CD4-positive, alpha-beta T cell treated with Interleukin-15 for 1 hour (primary cell): ENCODE measurements at places on chromosomes 13 and 19.

DNA sequence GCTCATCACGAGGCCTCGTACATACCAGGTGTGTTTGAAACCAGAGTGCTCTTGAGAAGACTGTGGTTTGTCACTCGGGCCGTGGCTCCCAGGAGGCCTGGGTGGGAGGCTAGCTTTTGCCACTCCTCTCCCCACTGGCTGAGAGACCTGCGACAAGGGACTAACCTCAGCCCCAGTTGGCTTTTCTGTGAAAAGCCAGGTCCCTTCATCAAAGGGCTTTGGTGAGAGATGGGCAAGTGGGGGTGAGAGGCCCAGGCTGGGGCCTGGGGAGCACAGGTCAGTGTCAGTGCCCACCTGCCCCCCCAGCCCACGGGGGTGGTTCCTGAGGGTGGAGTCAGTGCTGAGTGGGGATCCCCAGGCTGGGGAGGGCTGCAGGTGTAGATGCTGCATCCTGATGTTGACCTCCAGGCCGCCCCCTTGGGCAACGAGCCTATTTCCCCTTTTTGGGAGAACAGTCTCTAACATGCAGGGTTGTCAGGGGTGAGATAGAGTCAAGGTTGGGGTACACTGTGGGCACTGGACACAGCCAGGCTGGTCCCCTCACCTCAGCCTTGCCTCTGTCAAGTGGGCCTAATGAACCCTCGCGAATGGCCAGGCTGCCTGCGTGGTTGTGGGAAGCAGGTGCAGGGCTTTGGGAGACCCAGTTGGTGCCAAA is 661 bp downstream of the KCNJ14 start:
- no peak for DNase-seq

DNA sequence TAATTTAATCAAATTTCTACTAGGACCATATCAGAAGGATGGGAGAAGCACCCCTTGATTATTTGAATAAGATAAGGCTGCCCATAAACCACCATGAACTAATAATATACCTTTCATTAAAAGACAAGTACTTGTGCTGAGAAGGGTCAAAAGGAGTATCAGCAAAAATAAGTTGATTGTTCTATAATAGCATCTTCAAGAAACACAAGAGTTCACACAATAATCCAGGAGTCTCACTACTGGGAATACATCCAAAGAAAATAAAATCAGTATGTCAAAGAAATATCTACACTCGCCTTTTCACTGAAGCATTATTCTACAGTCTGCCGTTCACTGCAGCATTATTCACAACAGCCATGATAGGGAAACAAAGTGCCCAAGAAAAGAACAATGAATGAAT is 1310.1 kb upstream of the PCDH9 start:
- DNase-seq = no peak

DNA sequence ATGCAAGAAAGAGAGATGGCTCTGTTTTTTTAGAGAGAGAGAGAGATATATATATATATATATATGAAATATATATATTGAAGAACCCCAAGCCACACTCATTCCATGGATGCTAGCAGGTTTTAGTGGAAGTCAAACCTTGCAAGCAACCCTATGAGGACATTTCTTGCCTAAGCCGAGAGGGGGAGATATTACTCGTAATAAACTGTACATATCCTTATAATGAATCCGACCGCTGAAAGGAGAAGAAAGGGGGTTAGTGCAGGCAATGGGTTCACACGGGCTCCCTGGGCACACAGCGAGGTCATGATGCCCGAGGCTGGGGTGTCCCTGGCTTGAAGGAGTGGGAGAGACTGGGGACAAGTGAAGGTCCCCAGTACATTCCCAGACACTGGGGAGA is 78.3 kb downstream of the IER2 start:
- DNase-seq = no peak

- DNase-seq = peak; percentile 65
Measured at GRCh38 chr19:43784241-43784980, 3.6 kb upstream of the KCNN4 start.

DNA sequence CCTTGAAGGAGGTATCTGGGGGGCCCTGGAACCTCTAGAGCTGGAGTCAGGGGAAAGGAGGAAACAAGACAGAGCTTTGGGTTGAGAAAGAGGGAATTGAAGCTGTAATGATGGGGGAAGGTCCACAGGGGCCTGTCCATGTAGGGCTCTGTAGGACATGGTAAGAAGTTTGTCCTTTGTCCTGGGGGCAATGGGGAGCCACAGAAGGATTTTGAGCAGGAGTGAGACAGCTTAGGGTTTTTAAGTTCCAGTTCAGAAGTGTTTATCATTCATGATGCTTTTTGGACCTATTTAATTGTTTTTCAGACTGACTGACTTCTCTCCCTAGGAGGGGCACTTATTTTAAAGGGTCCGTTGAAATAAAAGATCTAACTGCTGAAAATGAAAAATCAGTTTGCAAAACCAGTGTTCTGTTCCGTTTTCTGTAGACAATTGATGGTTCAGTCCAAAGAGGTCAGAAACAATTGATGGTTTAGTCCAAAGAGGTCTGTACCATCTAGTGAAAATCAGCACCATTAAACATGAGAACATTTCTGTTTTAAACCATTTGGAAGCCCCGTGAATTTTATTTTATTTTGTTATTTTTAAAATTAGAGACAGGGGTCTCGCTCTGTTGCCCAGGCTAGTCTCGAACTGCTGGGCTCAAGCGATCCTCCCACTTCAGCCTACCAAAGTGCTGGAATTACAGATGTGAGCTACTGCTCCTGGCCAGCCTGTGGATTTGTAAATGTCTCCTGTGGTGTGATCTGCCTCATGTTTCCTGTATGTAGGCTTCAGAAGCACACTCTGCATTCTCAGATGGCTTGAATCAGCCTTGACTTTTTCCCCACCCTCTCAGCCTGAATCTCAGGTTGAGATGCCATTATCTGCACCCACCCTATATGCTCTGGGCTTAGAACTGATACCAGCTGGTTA is 8.4 kb downstream of the PLD3 start:
- no peak for DNase-seq

DNA sequence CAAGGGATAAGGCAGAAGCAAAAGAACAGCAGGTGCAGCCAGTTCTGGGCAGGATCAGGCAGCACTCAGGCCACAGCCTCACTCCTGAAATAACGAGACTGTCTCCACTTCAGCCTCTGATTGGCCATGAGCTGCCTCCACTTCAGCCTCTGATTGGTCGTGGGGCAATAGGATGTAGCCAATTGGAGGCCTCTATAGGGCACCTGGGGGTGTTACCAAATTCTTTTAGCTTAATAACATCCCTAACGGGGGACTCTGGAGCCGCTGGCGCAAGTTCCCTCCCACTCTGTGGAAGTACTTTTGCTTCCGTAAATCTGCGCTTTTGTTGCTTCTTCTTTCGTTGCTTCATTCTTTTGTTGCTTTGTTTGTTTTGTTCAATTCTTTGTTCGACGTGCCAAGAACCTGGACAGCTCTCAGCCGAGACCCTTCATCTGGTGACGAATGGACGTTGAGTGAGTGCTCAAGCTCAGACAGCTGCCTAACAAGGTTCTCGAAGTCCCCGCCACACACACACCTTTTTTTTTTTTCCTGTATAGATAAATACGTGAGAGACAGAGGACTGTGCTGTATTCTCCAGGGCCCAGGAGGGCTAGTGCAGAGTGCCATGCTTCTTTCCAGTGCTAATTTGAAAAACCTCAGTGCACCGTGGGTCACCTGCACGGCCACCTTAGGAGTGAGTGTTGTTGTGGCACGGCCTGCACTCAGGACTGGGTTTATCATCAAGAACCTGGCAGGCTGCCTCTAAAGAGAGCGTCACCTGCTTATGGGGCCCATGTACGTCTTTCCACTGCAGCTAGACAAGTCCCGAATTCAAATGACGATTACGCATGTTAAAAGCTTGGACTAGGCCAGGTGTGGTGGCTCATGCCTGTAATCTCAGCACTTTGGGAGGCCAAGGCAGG is 32.0 kb upstream of the TUBGCP3 start:
- DNase-seq = no peak

DNA sequence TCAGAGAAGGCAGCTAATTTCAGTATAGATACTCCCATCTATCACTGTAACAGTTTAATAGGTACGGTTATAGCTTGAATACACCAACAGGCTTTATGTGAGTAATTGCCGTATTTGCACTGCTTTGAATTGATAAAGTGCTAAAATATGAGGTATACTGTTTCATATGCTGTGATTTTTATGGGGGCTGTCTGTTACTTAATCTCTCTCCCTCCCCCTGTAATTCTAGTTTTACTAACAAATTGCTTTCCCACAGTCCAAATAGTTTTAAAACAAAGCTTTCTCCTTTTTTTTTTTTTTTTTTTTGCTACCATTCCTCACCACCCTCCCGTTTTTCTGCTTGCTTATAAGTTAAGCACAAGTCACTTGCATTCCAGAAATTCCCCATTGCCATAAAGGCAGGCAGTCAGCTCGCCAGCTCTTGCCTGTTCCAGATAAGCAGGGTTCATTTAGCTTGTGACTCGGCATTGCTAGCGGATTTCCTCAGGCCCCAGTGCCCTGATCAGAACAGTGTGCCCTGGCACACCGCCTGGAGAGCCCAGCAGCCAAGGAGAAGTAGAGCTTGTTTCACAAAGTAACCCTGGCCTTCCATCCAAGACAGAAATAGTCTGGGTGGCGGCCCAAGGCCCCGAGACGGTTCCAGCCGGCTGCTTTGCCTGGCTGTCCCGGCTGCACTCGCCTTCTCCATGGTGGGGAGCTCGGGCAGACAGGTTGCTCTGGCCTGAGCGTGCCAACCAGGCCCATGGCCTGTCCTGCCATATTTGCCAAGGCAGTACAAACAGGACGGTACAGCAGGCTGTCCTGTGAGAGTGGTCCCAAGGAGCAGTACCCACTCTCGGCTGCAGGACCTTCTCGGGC is 43.5 kb upstream of the NPAS1 start:
- DNase-seq = no peak

DNA sequence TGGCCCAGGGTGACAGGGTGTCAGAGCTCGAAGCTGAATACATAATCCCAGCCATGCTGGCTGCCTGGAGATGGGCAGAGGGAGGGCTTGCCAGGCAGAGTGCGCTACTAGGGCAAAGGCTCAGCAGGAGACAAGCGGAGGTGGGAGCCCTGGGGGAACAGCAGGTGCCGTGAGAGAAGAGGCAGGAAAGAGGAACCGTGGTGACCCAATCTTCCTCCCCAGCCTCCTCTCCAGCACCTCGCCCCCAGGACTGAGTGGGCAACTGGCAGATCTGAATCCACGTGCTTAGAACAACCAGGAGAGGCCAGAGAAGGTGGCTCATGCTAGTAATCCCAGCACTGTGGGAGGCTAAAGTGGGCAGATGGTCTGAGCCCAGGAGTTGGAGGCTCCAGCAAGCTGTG is 11.0 kb upstream of the CCL25 start:
- no peak for DNase-seq

GRCh38 chr19:39318071-39318470 is 2.6 kb downstream of the LRFN1 start:
- DNase-seq = no peak

DNA sequence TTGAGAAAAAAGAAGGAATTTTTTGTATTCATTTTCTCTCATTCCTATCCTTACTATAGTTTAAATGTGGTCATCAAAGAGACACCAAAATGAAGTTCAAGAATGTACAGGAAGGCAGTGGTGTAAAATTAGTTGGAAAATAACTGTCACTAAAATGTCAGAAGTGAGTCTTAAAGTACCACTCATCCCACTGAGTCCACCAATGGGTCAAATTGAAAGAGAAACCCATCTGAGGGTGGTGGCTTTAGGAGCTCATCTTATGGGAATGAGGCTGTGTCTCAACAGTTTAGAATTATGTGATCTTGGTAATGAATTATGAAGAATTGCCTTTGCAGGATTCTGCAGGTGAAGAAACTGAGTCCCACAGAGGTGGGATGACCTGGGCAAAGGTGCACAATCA is 403.5 kb downstream of the FGF9 start:
- DNase-seq = no peak

- DNase-seq = no peak
Measured at GRCh38 chr13:19759669-19760068, 23.1 kb downstream of the PSPC1 start.

- no peak for DNase-seq
Measured at GRCh38 chr13:97100821-97101220, 106.5 kb upstream of the OXGR1 start.

GRCh38 chr13:67369895-67370660 is 139.9 kb upstream of the PCDH9 start:
- DNase-seq = no peak

DNA sequence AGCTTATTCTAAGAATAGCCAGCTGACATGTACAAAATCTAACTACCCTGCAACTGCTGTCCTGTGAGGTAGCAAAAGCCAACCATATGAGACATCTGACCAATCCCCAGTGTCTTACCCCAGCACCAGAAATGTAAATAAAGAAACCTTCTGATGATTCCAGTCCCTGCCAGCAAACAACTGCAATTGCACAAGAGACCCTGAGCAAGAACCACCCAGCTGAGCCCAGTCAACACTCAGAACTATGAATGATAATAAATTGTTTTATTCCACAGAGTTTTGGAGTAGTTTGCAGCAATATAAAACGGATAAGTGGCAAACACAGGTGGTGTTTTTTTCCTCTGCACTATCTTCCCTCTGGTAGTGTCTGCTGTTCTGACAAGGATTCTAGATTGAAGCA is 94.9 kb downstream of the ERCC5 start:
- DNase-seq = no peak

- no peak for DNase-seq
Measured at GRCh38 chr13:48038761-48039160, 1.2 kb downstream of the NUDT15 start.

DNA sequence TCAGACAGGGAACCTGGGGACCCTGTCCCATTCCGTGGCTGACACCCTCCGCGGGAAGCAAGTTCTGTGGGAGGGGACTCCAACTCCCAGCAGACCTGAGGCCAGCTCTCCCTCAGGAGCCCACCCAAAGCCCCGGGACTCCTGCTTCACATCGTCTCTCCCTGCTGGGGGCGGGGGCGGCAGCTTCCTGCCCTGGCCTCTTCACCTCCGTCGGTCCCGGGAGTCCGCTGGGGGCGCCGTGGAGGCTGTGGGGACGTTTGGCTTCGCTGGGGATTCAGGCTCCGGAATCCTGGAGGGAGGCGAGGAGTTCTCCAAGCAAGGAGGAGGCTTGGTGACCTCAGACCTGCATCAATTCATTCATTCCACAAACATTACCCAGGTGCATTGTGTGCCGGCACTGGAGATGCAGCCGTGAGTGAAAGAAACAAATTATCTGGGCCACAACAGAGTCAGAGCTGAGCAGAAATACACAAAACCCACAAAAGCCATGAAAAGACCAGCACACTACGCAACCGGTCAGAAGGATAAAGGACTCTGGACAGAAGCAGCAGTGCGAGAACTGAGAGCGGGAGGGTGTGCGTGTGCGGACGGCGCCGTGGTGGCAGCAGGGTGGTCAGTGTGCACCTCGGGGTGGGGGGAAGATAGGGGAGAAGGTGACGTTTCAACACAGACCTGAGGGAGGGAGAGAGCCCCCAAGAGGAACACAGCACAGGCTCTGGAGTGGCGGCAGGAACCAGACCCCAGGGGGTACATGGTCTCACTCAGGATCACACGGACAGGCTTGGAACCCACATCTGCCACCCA is 19.0 kb downstream of the EPS8L1 start:
- DNase-seq = no peak
